ENCODE measurements at places on chromosomes 1 and 21.

- DNase-seq, result no peak
Measured at GRCh38 chr1:228136901-228137300, 3.2 kb upstream of the GUK1 start.

- DNase-seq, result no peak
Measured at GRCh38 chr1:101144671-101145448, 92.0 kb upstream of the S1PR1 start.

- no peak for DNase-seq
Measured at GRCh38 chr21:42160765-42161164, 58.2 kb upstream of the ABCG1 start.

DNA sequence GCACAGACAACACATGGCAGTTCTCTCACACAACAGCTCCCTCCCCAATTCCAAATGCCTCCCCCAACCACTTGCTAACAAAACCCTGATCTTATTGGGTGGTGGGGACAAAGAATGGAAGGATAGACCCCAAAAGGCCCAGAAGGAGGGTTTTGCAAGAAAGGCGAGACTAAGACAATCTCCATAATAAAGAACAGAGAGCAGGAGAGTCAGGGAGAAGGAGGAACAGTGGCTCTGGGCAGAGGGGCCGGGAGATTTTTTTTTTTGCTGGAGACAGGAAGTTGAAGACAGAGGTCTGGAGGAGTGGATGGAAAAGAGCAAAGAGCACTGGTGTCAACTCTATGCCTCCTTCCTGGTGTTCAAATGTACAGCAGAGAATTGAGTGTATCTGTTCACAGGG lies 6.5 kb upstream of the C1QA start:
- no peak for DNase-seq

DNA sequence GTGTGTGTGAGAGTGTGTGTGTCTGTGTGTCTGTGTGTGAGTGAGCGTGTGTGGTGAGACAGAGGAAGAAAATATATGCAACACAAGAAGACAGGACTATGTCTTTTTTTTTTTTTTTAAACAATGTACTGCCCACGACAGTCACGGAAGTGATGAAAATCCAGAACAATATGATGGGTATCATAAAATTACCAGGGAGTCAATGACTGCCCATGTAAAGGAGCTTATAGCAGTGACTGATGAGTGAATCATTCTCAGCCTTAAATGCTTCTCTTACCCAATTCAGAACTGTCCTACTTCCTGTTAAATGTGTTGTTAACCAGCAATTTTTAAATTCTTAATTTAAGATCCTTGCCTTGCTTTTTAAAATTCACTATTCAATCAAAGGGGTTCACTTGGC lies 46.6 kb downstream of the RGS7 start:
- no peak for DNase-seq

DNA sequence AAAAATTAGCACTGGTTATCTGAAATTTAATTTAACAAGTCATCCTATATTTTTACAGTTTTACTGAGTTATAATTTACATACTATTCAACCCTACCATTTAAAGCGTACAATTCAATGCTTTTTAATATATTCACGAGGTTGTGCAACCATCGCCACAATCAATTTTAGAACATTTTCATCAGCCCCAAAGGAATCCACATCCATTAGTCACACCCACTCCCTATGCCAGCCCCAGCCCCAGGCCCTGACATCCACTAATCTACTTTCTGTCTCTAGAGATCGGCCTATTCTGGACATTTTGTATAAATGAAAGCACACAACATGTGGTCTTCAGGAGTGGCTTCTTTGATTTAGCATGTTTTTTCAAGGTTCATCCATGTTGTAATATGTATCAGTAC lies 134.7 kb downstream of the PSMG1 start:
- DNase-seq, result peak; percentile 40

DNA sequence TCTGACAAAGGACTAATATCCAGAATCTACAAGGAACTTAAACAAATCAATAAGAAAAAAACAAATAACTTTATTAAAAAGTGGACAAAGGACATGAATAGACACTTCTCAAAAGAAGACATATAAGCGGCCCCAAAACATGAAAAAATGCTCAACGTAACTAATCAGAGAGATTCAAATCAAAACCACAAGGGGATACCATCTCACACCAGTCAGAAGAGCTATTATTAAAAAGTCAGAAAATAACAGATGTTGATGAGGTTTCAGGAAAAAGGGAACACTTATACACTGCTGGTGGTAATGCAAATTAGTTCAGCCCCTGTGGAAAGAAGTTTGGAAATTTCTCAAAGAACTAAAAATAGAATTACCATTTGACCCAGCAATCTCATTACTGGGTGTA lies 102.2 kb downstream of the COL24A1 start:
- DNase-seq, result no peak

DNA sequence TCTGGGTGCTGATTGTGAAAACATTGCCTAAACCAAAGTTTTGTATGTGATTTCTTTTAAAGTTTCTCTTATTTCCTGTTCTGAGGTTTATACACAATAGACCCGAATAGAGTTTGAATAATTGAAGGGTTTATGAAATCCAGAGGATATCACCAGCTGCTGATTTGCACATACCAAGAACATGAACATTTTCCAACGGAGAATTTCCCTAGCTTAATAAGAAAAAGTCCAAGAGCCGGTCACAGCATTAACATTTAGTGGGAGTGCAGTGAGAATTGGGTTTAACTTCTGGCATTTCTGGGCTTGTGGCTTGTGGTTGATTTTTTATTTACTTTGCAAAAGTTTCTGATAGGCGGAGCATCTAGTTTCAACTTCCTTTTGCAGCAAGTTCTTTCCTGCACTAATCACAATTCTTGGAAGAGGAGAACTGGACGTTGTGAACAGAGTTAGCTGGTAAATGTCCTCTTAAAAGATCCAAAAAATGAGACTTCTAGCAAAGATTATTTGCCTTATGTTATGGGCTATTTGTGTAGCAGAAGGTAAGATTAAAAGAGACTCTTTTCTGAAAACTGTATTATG lies at the start of gene CFH:
TSS of gene CFH (plus strand) at position 407 of the 579 bp plus-strand sequence. CDS start at position 482, 75 bp downstream.
- DNase-seq, result peak; percentile 79

DNA sequence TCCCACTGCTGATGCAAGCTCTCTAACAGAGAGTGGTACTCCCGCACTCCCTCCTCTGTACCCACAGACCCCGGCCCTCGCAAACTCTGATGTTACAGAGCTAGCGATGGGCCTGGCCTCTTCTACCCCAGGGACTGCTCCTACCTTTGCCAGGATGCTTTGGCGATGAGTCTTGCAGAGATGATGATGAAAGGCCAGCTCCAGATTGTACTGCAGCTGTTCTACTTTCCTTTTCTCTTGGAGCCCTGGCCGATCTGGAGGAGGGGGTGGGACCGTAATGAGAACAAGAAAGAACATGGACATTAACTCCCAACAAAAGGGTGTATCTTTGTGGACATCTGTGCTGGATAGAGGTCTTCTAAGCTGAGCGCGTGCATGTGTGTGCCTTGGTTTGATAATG lies 6.0 kb upstream of the LINGO4 start:
- peak; percentile 5 for DNase-seq

DNA sequence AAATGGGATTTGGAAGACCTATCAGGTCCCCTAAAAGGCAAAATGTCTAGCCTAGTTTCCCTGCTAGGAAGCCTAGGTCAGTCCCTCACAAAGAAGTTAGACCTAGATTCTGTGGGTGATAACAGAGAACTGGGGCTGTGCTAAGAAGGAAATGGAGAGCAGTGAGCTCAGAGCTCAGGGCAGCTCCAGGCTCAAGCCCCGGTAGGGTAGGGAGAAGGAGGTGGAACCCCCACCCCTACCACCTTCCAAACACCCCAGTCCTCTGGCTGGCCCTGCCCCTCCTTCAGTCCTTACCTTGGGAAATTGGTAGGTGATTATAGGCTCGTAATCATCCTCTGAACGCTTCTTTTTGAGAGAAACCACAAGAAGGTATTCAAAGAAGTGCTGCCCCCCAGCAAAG lies 1.1 kb downstream of the DENND2D start:
- no peak for DNase-seq

GRCh38 chr1:176461576-176461975 lies 1.4 kb upstream of the PAPPA2 start:
- no peak for DNase-seq

DNA sequence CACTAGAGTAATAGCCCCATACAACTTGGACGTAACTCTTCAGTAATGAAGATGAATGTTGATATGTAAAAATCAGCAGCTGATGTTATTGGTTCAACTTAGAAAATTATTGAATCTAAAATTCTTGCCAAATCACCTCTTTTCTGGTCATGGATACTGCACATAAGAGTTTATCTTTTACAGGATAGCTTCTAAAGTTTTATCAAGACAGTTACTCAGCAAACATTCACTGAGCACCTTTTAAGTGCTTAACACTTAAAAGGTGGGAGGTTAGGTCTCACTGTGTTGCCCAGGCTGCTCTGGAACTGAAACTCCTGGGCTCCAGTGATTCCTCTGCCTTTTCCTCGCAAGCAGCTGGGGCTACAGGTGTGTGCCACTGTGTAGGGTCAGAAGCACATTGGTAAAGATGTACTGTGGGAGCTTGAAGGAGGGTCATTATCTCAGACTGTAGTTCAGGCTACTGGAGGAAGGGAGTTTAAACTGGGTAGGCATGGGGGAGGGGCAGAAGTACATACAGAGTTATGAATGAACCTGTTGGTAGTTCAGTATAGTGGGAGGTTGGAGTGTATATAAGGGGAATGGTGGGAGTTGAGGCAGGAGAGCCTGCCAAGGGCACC lies 2.0 kb downstream of the MPZL1 start:
- no peak for DNase-seq

GRCh38 chr1:37602750-37603694 lies 7.3 kb upstream of the GNL2 start:
- no peak for DNase-seq

DNA sequence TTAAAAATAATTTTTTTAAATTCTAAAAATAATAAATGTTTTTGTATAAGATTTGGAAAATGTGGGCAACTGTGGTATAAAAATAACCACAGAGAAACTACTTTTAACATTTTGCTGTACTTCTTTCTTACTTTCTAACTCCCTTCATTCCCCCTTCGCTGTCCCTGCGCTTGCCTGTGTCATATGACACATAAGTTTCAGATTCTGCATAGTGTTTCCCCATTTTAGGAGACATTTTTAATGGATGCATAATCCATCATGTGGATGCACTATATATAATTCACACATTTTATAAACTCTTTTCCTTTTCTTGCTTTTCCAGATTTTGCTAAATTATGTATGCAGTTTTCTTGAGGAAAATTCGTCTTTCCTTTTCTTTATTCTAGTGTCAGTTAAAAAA lies 16.3 kb downstream of the ATG4C start:
- DNase-seq, result no peak

DNA sequence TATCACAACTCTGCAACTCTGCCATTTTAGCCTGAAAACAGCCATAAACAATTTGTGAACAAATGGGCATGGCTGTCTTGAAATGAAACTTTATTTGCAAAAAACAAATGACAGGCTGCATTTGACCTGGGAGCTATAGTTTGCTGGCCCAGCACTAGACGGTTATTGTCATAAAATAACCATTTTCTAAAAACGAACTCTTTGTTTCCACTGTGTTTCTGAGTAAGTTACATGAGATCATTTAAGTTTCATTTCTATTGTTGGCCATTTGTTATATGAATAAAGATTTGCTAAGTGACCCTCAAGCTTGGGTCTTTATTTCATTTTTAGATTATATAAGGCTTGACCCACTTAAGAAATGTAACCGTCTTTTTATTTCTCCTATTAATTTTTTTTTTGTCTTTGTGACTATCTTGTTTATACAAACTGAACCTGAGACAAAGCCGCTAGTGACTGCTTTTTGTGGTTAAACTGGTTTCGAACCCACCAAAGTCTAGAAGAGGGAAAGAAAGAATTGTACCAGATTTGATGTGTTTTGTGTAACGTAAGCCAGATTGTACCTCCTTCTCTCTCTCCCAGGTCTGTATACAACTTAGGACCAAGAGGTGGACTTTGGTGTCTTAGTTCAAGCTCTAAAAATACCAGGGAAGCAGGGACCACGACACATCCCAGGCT lies 12.9 kb upstream of the KCNJ15 start:
- DNase-seq, result no peak

DNA sequence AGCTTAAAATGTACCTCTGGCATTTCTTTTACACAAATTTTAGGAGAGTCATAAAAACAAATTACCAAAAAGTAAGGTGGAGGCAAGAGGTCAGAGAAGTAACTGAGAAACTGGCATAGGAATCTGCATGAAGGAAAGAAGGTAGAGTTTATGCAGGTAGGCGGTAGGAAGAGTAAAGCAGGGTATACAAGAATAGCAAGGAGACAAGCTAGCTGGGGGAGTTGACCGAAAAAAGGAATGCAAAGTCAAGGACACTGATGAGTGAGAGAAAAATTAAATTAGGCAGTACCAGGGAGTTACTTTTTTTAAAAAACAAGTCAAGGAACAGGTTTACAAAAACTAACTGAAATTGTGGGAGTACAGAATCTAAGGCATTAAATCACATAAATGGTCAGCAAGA lies 56.0 kb downstream of the FOXJ3 start:
- no peak for DNase-seq

GRCh38 chr1:14653461-14653960 lies 55.0 kb downstream of the KAZN start:
- no peak for DNase-seq

DNA sequence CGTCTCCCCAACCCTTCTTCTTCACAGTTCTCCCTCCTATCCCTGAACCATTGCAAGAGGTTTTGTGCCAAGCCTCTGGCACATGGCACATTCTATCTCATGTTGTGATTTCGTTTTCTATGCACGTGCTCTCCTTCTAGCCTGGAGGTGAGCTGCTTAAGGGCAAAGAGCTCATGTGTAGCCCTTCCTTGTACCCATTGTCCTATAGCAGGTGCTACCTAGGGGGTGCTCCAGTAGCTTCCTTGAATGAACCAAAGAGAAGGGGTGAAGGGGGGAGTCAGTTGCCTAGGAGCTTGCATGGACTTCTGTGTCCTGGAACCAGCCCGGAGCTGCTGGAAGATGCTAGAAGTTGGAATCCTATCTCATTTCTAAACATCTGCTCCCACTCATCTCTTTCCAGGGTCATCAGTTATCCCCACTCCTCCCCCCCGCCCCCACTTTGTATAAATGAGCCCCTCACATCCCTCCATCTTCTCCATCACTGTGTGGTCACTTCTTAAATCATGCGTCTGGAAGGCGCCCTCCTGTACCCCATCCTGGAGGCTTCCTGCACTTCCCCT lies 535 bp upstream of the DISC1 start:
- no peak for DNase-seq

DNA sequence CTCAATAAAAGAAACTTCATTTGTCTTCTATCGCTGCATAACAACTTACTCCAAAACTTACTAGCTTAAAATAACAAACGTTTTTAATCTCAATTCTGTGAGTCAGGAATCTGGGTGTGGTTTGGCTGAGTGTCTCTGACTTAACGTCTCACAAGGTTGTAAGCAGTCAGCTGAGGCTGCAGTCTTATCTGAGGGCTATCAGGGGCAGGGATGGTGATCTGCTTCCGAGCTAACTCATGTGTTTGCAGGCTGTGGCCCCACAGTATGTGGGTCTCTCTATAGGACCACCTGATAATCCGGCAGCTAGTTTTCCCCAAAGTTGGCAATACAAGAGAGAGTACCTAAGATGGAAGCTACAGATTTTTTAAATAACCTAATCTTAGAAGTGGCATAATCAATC lies 234.2 kb upstream of the FGGY start:
- no peak for DNase-seq

- no peak for DNase-seq
Measured at GRCh38 chr1:29392036-29392435, 155.7 kb downstream of the PTPRU start.
